ENCODE measurements at places on chromosomes 11 and 22.

DNA sequence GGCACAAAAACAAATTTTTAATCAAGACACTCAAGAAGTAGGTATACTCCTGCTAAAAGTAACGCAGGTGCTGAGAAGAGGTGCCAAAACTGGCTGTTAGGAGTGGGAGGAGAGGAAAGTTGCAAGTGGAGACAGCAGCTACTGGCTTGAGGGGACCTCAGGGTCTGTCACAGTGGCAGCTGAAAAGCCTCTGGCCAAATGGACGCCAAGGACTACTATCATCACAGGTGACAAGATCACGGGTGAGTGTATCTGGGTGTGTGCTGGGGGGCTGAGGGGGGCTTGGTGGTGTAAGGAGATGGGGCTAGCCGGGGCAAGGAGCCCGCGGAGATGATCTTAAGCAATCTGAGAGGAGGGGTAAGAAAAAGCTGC lies 687 bp downstream of the ZNF202 start:
- no peak for DNase-seq

DNA sequence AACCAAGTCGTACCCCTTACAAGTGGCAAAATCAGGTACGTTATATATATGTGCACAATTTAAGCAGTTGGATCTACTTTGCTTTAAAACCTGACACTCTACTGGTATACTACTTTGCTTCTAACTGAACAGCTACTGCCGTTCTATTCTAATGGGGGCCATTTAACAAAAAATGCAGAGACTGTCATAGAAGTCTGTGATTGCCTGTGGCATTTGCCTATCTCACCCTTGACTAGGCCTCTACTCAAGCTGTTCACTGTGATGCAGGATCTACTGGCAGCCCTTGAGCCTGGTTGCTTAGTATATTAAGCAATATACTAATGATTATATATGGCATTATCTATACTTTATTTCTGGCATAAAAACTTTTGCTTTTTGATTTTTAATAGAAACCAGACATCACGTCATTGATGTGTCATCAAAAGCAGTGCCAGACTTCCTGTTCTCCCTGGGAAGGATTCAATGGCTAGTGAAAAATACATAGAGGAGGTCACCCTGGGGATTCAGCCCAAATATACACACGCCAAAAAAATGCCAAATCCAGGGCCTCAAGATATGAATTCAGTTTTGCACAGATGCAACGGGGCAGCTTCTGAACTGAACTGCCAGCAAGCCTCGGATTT lies 40.0 kb upstream of the FIBIN start:
- DNase-seq, result no peak

DNA sequence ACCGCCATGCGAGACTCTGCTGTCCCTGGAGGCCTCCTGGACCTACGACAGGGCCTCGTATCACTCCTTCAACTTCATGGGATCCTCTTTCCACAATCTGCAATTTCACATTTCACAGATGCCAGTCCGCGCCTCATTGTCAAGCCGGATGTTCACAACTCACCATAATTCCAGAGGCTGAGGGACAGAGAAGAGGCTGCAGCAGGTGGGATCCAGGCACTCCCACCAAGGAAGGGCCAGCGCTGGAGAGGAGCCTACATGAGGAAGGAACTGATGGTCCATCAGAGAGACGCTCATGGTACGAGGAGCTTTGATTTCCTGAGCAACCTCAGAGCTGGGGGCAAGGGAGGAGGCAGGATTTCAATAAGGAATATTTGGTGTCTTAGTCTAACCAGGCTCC lies 495.0 kb downstream of the BRD1 start:
- DNase-seq, result no peak

DNA sequence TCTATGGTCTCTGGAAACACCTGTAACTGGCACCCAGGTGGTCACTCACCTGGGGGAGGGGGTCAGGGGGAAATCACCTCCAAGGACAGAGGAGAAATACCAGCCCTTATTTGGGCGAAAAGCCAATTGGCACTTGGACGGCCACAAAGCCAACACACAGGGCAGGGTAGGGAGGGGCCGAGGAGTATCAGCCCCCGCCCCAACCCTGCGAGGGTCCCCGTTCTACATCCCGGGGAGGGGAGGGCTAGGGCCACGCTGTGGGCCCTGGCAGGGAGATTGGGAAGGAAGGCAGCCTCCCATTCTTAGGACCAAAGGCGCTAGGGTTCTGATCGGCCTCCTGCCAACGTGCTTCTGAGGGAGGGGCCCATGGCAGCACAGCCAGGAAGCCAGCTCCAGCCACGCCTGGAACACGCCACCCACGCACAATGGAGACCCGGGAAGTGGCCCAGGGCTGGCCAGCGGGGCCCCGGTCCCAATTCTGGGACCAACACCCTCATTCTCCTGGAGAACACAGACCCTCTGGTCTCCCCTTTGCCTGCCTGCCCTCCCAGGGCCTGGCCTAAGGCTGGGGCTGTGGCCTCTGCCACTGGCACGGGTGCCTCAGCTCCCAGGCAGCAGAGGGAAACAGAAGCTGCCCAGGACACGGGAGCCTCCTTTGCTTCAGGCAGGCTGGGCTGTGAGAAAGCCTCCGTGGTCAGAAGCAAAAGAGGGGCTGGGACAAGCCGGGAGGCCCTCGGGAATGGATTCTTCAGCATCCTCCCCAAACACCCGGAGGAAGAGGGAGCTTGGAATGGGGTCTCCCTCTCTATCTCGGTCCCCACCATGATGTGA lies 7.4 kb downstream of the CBX6 start:
- no peak for DNase-seq

DNA sequence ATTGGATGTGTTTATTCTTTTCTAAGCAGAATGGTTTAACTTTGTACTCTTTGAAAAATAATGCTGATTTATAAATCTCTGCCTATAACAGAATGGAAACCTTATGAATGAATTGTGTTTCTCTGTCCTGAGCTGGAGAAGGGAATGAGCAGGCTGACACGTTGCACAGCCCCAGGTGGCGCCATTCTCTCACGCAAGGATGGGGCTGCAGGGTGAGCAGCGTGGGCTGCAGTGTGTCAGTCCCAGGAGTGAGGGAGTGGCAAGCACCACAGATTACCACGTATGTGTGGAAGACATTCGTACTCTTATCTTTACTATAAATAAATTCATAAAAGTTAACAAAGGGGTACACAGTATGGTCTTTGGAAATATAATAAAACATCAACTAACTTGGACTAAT lies 33.4 kb downstream of the FDX1 start:
- no peak for DNase-seq

GRCh38 chr11:78138694-78139421 lies 568 bp downstream of the ALG8 start:
- DNase-seq, result no peak

GRCh38 chr11:70204466-70204799 lies 1.3 kb downstream of the FADD start:
- no peak for DNase-seq

GRCh38 chr11:94303966-94304958 lies at the start of gene IZUMO1R:
Gene IZUMO1R (plus strand): TSS chr11:94304580. CDS start chr11:94305637, 1,057 bp downstream.
- DNase-seq, result no peak

- DNase-seq, result no peak
Observed at GRCh38 chr11:37721485-37721884, 1123.4 kb upstream of the RAG2 start.

DNA sequence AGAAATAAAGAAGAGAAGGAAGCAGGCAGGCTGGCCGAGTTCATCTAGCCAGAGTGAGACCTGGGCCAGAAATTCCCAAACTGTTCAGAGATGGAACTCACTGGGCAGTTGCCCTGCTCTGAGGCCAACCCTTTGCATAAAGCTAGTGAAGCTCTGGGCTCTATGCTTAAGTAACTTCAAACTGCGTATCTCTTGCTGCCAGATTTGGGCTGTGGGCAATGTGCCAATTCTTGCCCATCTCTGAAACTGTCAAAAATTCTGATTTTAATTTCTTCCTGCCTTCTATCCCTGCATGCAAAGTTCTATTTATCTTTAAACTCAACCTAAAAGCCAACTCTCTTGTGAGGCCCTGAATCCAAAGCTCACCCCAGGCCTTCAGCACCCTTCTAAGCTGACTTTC lies 36.2 kb upstream of the HEPHL1 start:
- no peak for DNase-seq

DNA sequence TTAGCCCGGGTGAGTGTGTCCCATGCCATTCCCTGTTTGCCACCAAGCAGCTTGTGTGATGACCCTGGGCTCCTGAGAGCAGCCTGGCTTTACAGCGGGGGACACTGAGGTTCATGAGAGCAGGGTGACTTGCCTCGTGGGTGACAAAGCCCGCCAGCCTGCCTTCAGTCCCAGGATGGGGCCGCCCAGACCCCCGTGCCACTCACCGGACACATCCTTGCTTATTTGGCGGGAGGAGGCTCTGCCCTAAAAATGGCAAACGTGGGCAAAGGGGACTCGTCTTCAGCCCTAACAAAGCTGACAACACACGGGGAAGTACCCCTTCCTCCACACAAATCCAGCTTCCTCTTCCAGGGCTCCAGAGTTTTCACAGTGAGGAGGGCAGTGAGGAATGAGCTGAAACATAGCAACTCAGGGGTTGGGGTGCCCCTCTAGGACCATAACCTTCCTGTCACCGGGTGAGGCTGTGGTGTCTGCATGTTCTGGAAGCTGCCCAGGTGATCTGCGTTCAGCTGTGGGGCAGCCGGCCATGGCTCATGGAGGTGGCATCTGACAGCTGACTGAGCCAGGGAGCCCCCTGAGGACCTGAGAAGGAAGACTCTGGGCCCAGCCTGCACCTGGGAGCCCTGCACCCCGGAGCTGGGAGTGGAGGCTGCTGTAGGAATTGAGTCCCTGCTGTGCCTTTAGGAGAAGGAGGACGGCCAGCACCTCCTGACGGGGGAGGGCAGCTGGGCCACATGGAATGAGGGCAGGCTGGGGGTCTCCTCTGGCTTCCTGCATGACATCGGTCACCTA lies 16.7 kb downstream of the RIBC2 start:
- no peak for DNase-seq

- DNase-seq, result no peak
Observed at GRCh38 chr11:66860449-66860831, 3.6 kb downstream of the LRFN4 start.

GRCh38 chr22:27399161-27399560 lies 402.4 kb downstream of the MN1 start:
- DNase-seq, result no peak

- DNase-seq, result no peak
Observed at GRCh38 chr22:48838376-48838775, 989.3 kb downstream of the BRD1 start.

- peak; percentile 70 for DNase-seq
Observed at GRCh38 chr11:9264316-9265210, 587 bp downstream of the DENND5A start.

GRCh38 chr11:27191639-27192038 lies 151.0 kb downstream of the BBOX1 start:
- DNase-seq, result no peak

GRCh38 chr22:32378707-32379272 lies 21.1 kb downstream of the RFPL3 start:
- DNase-seq, result no peak

DNA sequence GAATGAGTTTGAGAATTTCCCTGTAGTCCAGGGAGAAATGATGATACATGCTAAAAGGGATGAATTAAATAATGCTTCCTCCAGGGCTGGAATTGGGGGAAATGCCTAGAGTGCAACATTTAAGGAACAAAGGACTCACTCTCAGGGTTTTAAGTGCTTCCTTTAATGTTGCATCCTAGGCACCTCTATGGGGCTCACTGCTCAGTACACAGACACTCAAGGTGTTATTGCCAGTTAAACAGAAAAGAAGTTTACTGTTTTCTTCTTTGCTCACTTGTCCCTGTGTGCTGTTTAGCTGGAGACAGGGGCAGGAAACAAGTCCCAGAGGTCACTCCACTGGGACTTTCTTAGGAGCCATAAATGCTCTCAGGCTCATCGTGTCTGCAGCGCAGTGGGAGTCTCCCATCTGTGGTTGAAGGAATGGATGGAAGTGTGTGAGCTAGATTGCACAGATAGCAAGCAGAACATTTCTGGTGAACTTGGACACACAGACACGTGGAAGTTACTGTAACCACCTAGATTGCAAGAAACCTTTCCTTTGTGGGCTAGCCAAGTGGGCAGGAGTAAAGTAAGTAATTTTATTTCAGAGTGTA lies 8.4 kb upstream of the OR52H1 start:
- no peak for DNase-seq

DNA sequence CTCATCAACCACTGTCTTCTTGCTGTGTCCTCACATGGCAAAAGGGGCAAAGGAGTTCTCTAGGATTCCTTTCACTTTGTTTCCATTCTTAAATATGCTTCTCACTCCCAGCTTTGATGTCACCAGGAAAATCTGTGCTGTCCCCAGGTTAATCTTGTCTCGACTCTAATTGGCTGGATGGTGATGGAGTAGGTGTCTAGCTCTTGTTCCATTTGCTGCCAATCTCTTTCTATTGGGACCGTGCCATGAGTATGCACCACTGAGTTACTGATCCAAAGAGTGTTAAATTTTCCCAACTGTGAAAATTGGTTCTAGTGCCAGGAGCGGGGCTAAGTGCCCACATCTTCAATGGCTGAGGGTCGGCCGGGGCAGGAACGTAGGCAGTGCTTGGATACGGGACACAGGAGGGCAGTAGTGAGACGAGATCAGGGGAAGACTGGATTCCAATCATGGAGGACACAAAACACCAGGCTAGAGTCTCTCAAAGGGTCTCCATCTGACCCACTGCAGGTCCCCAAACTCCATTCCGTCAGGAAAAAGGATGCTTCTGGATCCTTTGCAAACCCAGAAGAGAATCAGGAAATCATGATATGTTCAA lies 47.7 kb upstream of the CSNK2A3 start:
- DNase-seq, result no peak

- no peak for DNase-seq
Observed at GRCh38 chr11:134144744-134145143, 75.9 kb downstream of the JAM3 start.

- no peak for DNase-seq
Observed at GRCh38 chr11:69080257-69080995, 31.7 kb downstream of the TPCN2 start.

GRCh38 chr11:119905162-119905561 lies 176.2 kb upstream of the NECTIN1 start:
- no peak for DNase-seq

- DNase-seq, result no peak
Observed at GRCh38 chr11:34620820-34621792, at the start of gene EHF. Gene EHF (plus strand): TSS chr11:34621093. CDS start chr11:34642631, 21,538 bp downstream.

- no peak for DNase-seq
Observed at GRCh38 chr11:44418456-44418830, 108.5 kb upstream of the ALX4 start.

DNA sequence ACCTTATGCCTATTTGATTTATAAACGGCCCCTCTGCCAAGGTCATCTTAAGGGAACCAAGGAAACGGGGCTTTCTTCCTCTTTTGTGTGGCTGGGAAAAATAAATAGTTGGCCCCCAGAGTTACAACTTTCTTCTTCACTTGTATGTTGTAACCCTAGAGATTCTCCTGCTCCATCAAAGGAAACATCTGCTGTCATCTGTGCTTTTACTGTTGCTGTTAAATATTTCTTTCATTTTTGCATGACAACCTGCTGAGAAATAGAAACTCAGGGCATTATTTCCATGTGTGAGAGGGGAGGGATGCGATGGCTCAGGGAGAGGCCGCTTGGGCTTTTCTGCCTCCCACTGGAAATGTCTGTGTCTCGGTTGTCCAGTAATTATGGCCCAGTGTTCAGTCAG lies 21.8 kb upstream of the CDC42EP2 start:
- no peak for DNase-seq
